ENCODE measurements at places on chromosomes 2 and 18.

- no peak for DNase-seq
These were observed 169.9 kb downstream of the BCL11A start for GRCh38 chr2:60383401-60384143.

- DNase-seq, result no peak
These were observed 1.8 kb upstream of the MERTK start for GRCh38 chr2:111896576-111896975.

DNA sequence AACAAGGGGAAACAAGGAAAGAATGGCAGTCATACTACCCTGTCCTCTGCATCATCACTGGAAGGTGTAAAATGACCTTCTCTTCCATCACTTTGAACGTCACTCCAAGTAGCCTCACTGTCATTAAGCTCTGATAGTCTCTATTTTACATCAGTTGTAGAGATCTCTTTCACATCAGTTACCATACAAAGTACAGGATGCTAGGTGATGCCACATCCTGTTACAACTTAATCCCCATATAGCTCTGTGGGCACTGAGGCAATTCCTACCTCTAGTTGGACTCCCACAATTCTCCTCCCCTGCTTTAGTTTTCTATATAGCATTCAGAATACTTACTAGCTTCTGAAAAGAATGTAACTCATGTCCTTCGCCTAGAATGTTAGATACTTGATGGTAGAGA is 55.1 kb upstream of the TTC27 start:
- no peak for DNase-seq

- DNase-seq, result no peak
These were observed 88.9 kb downstream of the TTN start for GRCh38 chr2:178718283-178718682.

GRCh38 chr2:28730641-28731146 is 20.9 kb upstream of the PPP1CB start:
- DNase-seq, result no peak

- DNase-seq, result no peak
These were observed 44.1 kb upstream of the HDAC4 start for GRCh38 chr2:239444626-239445577.

- DNase-seq, result no peak
These were observed 491 bp downstream of the L3MBTL4 start for GRCh38 chr18:6414118-6414722.

GRCh38 chr2:166984797-166985196 is 96.5 kb downstream of the XIRP2 start:
- no peak for DNase-seq

DNA sequence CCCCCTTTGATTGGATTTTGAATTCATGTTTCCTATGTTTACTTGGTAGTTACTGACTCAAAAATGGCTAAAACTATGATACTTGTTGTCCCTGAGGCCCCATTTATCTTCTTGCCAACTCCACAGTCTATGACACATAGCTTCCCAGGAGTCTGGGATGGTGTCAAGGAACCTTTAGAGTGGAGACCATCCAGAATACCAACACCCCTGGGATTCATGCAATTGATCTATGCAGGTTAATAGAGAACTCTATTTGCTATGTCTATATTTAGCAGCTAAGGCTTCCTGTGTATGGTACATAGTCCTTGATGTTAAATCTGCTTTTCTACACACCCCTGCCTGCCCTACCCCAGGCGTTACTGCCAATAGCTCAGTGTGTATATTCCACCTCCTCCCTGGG is 218.5 kb upstream of the HDAC4 start:
- DNase-seq, result no peak

GRCh38 chr2:167925758-167926157 is 321.6 kb downstream of the STK39 start:
- no peak for DNase-seq

- DNase-seq, result no peak
These were observed 82.4 kb downstream of the BCL2 start for GRCh38 chr18:63236921-63237846.

DNA sequence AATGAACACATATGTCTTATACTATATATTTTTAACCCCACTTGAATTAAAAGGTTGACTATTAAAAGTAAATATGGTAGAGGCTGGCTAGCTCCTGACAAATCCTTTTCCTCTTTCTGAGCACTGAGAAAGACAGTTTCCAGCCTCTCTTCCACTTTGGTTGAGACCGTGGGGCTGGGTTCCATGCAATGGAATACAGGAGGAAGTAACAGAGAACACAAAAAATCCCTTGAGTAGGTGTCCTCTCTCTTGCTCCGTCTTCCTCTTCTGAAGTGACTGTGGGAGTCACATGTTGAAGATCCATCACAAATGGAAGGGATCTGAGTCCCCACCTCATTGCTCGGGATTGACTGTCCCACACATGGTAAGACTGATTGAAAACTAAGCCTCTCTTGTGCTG is 36.6 kb upstream of the SIGLEC15 start:
- DNase-seq, result no peak

DNA sequence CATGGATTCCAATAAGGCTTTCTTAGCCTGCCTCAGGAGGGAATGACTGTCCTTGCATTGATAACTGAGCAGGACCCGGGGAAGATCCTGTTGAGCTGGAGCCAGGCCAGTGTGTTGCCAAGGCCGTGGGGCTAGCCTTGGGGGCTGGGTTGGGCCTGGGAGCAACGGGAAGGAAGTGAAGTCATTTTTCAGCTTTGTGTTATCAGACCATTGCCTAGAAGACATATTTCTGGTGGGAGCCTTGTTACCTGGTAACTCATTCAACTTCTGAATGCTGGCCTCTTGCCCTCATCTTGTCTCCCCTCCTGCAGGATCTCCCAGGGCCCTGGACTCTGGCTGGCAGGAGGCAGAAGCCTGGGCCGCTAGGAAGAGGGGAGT is 92.7 kb upstream of the MGAT5 start:
- no peak for DNase-seq

DNA sequence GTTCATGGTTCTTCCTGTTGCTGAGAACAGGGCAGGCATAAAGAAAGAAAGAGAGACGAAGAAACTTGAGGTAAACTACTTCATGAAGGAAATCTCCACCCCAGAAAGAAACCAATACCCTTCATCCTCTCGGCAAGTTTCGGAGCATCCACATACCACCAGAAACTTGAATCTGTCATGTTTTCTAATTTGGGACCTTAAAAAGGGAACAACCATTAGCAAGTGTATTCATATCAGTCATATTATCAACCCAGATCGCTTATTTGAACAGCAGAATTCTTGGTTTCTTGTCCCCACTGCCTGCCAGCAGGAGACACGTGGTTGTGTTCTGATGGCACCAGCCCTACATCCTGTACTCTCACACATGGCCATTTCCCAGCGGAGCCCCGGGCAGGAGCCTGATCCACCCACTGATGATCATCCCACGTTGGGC is 53.2 kb upstream of the FZD7 start:
- no peak for DNase-seq

GRCh38 chr2:10047616-10048500 is 4.5 kb downstream of the KLF11 start:
- no peak for DNase-seq

GRCh38 chr18:33757037-33757436 is 179.0 kb downstream of the ASXL3 start:
- no peak for DNase-seq

DNA sequence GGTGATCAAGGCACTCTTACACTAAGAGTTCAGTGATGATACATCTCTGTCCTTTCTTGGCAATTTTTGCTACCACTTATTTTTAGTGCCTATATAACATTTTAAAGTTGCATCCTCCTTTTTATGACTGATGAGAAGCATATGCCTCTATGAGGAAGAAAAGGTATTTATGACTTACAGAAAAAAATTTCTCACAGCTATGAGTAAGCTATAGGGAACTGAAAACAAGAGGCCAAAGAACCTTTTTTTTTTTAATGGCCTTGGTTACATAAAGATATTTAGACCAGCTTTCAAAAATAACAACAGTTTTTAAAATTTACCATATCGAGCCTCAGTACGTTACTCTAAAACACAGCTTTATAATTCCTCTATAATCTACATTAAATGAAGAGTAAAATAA is 21.3 kb downstream of the MBD5 start:
- DNase-seq, result no peak

DNA sequence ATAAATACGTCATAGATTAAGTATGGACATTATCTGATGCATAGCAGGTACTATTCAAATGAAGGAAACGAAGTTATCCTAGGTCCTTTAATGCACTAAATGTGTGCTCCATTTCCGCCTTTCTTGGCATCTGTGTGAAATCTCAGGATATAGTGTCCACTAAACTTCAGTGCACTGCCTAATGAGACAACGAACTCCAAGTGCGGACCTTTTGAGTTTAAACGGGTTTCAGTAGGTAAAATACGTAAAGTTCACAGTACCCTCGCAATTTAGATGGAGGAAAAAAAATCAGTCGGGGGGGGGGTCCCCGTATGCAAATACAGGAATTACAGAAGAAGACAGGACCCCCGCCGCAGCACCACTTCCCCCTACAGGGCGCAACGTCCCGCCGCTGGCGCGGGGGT is 729 bp upstream of the REL start:
- no peak for DNase-seq

DNA sequence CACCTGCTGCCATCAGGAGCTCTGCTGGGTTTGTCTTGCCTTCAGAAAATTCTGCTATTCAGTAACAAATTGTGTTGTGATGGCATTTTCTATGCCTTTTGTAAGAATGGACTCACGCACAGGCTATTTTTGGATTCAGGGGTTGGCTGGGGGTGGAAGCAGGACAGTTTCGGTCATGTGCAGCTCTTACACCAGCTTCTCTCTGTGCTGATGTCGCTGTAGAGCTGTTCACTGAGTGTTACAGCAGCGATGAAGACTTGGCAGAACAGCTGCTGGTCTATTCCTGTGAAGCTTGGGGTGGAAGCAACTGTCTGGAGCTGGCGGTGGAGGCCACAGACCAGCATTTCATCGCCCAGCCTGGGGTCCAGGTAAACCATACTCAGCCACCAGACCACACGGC is 49.2 kb downstream of the TRPM8 start:
- DNase-seq, result no peak

- DNase-seq, result no peak
These were observed 11.1 kb upstream of the KCMF1 start for GRCh38 chr2:84959566-84960506.

DNA sequence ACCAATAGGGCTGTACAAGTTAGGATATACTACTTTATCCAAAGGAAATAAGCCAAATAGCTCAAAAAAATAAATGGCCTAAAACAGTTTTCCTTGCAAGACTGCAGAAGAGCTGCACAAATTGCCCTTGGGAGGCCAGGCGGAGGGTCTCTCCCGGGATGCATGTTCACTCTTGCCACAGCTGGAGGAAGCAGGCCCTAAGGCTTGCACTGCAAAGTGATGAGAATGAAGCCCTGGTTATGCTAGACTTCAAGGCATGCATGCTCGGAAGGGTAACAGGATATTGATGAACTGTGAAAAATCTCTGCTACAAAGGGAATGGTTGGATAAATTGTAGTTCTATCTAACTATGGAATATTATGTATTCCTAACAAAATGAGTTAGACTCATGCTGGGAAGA is 27.5 kb upstream of the LDLRAD4 start:
- no peak for DNase-seq

DNA sequence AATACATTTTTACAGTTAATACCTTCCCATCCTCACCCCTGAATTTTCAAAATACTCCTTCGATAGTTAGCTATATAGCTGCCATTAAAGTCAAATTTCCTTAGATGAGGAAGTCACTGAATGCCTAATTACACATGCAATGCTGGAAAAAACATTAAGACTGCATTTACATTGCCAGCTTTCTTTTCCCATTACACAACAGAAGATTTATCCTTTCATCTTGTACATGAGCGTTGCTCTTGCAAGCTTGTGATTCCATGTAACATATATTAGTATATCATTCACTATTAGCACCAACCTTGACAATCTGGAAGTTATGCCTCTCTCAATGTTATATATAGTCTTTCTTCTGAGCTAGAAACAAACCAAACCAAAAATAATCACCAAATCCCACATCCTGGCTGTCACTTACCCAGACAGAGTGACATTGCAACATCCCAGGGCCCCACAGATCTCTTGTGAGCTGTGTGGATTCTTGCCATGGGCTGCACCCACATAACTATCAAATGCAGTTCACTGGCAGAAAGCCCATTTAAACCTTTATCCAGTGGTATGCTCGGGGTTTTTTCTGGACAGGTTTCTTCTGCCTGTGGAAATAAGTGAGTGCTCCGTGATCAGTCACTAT is 79.2 kb upstream of the PAPOLG start:
- DNase-seq, result no peak
